ENCODE measurements at places on chromosomes 7 and 10. TPM values are rescaled to one million over a fixed set of nuclear protein-coding genes. Genes with fewer than 3 reads are reported as not detected.
A peak's percentile ranks its signal among the peaks of the same experiment; 100 is the strongest.

The AOC1 gene
- 0.27 TPM for total RNA-seq

GRCh38 chr7:96233528-96234154 is 88.3 kb downstream of the SLC25A13 start:
- no peak for DNase-seq

GRCh38 chr10:65312876-65313275 is 1613.0 kb upstream of the LRRTM3 start:
- DNase-seq = no peak

GRCh38 chr10:1419796-1420610 is 317.3 kb downstream of the ADARB2 start:
- DNase-seq = no peak

The MGMT gene
- total RNA-seq = 14.5 TPM

- no peak for DNase-seq
Observed at GRCh38 chr10:128180843-128181242, 54.6 kb upstream of the MKI67 start.

DNA sequence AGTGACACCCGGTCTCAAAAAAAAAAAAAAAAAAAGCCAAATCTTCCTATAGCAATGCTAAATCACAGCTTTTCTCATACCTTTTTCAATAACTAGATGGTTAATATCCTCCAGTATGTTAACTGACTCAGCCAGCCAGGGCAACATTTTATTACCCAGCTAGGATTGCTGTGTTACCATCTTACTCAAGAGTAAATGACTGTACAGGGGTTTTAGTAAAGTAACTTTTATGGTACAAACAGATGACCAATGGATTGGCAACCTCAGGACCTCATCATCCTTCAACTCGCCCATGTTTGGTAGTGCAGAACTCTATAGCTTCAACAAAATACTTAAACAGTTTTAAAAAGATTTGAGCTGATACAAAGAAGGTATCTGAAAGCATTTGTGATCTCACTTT is 59.5 kb downstream of the HBP1 start:
- no peak for DNase-seq

GRCh38 chr7:117665368-117665767 is 185.5 kb downstream of the CFTR start:
- no peak for DNase-seq

The IQUB gene
- total RNA-seq = 0.54 TPM

The AMPH gene
- total RNA-seq = 2.4 TPM

DNA sequence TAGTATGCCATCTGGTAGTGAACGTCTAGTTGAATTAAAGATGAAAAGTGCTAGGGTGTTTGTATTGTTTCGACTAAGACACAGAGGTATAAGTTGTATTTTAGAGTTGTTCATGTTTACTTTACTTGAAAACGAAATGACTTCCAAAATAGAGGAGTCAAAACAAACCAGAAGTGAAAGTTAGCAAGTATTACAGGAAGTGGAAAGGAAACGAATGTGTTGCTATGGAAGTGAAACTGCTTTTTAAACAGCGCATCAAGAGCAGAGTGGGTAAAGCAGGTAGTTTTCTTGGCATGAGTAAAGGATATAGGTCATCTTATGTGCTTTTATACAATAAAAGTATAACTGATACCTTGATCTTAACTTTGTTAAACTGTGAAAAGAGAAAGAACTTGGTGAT is 20.0 kb upstream of the GALNTL5 start:
- no peak for DNase-seq

The LIPK gene
- not detected for total RNA-seq

The AOAH gene
- 1.9 TPM for total RNA-seq

DNA sequence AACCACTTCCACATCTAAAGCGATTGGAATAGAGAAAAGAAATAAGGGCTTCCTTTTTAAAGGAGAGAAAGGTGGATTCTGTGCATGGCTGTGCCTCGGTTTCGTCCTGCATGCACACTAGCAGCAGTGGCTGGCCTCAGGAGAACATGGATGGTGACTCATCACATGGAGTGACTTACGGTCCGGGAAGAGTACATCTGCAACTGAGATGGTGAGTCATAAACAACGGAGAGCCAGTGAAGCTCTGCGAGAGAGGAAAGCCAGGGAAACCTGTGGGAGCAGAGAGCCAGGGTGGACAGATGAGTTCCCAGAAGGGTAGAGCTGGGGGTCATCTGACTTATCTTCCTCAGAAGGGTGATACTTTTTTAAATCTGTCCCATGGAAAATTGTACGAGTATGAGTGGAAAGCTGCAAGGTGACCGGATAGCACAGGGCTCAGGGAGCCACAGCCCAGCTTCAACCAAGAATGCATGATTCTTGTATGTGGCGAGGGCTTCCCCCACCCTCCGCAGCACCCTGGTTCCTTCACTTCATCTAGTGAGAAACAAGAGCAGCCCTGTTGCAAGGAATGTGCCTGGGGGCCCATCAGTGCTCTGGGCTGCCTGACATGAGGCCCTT is 259.1 kb downstream of the KLF6 start:
- peak; percentile 50 for DNase-seq

The VPS37D gene
- 3.0 TPM for total RNA-seq

- DNase-seq = no peak
Observed at GRCh38 chr10:32878646-32879045, 79.4 kb downstream of the ITGB1 start.

DNA sequence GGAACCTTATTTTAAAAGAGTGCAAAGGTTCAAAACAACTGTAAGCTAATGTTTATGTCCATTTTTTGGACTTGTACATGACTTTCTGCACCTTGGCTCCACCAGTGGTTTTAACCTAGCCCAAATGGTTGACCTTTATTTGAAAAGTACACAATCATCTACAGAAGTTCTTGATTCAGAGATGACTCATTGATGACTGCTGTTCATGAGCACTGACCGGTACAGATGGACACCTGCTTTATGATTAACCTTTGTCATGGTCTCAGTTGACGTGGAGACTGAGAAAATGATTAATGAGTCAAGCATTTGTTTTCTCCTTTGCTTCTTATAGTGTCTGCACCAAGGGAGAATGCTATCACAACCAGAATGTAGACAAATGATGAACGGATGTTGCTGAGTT is 55.7 kb upstream of the PTER start:
- DNase-seq = no peak

DNA sequence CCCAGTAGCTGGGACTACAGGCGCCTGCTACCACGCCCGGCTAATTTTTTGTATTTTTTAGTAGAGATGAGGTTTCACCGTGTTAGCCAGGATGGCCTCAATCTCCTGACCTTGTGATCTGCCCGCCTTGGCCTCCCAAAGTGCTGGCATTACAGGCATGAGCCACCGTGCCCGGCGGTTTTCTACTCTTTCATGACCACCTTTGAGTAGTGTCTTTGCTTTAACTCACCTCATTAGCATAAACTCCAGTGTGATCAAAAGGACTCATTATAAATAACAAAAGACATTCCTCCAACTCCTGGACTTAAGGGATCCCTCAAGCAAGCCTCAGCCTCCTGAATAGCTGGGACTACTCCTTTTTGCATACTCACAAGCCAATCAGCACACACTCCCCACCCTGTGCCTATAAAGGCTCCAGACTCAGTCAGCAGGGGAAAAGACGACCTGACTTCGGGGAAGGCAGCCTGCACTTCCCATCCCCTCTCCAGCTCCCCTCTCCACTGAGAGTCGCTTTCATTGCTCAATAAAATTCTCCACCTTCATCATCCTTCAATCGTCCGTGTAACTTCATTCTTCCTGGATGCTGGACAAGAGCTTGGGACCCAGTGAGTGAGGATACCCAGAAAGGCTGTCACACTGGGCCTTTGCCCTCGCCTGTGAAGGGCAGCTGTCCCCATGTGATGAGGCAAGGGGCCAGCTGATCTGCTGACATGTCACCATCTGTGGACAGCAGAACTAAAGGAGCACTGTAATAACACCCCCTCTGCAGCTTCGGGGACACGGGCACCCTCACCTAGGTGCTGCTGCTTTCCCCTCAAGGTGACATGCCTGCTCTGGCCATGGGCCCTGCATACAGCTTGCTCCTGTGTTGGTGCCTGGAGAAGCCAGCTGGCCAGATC is 35.0 kb upstream of the EIF4H start:
- no peak for DNase-seq

DNA sequence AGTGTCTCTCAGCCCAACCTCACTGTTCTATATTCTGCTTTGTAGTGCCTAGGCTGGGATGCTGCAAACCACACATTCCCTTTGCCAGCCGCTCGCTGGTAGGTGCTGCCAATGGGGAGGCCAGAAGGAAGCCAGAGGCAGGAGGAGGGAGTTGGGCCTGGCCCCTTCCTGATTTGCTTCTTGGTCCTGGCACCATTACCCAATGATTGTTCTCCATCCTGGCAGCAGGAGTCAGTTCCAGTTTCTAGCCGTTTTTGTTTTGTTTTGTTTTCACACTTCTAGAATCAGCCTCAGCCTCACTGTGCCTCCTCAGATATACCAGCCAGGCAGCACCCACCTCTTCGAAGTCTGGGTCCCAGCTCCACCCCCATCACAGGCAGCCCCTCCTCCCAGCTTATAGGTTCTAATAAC is 27.4 kb upstream of the LOXL4 start:
- DNase-seq = no peak

GRCh38 chr10:77084431-77085144 is 553.0 kb downstream of the KCNMA1 start:
- DNase-seq = peak; percentile 74

GRCh38 chr10:75544386-75544785 is 113.0 kb downstream of the LRMDA start:
- DNase-seq = no peak

The RPEL1 gene
- not detected for total RNA-seq

DNA sequence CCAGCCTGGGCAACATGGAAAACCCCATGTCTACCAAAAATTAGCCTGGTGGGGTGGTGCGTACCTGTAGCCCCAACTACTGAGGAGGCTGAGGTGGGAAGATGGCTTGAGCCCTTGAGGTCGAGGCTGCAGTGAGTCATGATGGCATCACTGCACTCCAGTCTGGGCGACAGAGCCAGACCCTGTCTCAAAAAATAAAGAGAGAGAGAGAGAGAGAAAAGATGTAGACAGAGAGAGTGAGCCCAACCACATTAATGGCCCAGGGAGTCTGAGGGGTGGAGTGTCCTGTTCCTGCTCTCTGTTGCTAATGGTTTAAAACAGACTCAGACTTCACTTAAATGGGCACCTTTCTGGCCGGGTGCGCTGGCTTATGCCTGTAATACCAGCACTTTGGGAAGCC is 455.7 kb upstream of the GALNT17 start:
- DNase-seq = peak; percentile 60
